ENCODE measurements at places on chromosomes 6 and 20. TPM values are rescaled to one million over a fixed set of nuclear protein-coding genes. Genes with fewer than 3 reads are reported as not detected.

DNA sequence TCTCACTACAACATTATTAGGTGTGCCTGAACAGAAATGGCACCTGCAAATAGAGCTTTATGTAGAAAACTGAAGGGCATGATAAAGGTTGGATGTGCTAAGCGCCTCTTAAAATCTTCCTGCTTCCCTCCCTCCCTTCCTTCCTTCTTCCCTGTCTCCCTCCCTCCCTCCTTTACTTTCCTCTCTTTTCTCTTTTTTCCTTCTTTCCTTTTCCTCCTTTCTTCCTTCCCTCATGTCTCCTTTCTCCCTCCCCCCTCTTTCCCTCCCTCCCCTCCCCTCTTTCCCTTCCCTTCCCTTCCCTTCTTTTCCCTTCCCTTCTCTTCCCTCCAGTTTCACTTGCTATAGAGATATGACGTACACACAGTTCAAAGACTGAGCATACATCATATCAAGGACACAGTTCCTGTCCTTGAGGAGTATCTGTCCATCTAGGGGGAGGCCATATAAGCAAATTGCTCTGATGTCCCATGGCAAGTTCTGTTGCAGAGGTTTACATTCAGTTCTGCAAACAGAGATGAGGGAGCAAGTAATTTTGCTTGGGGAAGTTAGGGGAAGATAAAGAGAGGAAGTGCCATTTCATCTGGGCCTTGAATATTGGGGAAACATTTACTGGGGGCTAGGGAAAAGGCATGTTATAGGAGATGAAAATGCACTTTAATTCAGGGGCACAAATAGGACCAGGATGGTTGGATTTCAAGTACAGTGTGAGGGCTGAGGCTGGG lies 79.0 kb upstream of the EEF1E1 start:
- DNase-seq: no peak

DNA sequence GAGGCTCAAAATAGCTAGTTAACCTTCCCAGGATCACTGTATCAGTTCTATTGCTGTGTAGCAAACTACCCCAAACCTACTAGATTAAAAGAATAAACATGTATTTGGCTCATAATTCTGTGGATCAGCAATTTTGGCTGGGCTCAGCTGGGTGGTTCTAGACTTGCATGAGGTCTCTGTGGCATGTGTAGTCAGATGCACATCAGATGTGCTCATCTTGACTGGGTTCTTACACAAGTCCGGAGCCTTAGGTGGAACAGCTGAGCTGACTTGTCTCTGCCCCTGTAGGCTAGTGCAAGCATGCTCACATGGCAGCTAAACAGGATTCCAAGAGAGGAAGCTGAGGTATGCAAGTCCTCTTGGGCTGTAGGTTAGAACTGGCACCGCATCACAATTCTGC lies 173.2 kb upstream of the PRND start:
- no peak for DNase-seq

GRCh38 chr6:3654898-3655297 lies 96.6 kb downstream of the PXDC1 start:
- DNase-seq: no peak

GRCh38 chr20:16433293-16433580 lies 140.0 kb downstream of the KIF16B start:
- no peak for DNase-seq

GRCh38 chr20:62069741-62070216 lies 4.1 kb upstream of the TAF4 start:
- peak; percentile 70 for DNase-seq

DNA sequence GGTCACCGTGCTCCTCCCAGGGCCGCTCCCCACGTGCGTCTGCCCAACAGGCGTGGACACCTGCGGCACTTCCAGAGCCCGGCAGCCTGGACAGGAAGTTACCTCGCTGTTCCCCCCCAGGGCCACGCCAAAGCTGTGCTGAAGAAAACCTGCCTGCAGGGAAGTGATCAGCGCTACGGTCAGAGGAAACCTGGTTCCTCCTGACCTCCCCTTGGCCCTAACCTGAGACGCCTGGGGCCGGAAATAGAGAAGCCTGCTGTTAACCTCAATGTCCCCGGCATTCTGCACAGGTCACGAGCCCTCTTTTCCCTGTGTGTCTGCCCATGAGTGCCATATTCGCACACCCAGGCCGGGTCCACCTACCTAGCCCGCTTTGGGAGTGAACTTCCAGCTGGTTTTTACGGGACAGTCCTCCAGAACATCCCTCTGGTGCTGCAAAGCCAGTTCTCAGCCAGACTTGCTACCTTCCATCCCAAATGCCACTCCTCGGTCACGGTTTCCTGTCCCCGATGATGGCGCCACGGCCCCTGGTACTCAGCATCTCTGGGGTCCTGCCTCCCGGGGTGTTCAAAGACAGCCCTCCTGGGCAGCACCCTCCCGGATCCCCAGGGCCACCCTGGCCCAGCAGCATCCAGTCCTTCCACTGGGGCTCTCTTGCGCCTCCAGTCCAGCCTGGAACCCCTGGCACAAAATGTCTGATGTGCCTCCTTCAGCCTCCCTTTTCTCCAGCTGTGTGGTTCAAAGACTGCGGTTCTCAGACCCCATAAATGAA lies 12.0 kb upstream of the IRF4 start:
- no peak for DNase-seq

- DNase-seq: no peak
These were observed 35.8 kb upstream of the BHLHE23 start for GRCh38 chr20:63042448-63043071.

GRCh38 chr6:84449220-84449619 lies 221.8 kb upstream of the CEP162 start:
- no peak for DNase-seq

- no peak for DNase-seq
These were observed 565.7 kb upstream of the BTBD3 start for GRCh38 chr20:11352041-11352440.

- no peak for DNase-seq
These were observed 1.1 kb upstream of the PRELID3B start for GRCh38 chr20:59043698-59044097.

- DNase-seq: no peak
These were observed 44.4 kb upstream of the CST5 start for GRCh38 chr20:23923891-23924435.

DNA sequence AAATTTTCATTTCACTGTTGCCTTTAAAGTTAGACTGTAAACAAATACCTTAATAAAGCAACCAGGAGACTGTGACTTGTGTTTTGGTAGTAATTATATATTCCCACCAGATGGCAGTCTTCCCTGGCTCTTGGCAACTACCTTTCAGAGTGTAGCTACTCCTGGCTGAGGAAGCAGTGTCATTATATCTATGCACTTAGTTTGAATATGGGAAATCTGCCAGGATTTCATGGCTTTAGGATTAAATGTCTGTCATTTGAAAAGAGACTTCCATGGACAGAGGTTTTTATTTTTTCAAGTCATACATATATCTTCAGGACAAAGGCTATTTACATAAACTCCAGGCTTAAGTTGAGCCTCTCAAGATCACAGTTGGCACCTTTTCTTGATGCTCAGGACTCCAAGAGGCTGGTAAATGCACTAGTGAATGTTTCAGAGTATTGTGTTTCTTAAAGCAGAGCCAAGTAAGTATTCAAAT lies 160.1 kb downstream of the C6orf58 start:
- DNase-seq: peak; percentile 25

GRCh38 chr6:3455569-3456394 lies 1.1 kb downstream of the SLC22A23 start:
- peak; percentile 18 for DNase-seq

- DNase-seq: no peak
These were observed 142.8 kb upstream of the PTPRK start for GRCh38 chr6:128663238-128663637.

DNA sequence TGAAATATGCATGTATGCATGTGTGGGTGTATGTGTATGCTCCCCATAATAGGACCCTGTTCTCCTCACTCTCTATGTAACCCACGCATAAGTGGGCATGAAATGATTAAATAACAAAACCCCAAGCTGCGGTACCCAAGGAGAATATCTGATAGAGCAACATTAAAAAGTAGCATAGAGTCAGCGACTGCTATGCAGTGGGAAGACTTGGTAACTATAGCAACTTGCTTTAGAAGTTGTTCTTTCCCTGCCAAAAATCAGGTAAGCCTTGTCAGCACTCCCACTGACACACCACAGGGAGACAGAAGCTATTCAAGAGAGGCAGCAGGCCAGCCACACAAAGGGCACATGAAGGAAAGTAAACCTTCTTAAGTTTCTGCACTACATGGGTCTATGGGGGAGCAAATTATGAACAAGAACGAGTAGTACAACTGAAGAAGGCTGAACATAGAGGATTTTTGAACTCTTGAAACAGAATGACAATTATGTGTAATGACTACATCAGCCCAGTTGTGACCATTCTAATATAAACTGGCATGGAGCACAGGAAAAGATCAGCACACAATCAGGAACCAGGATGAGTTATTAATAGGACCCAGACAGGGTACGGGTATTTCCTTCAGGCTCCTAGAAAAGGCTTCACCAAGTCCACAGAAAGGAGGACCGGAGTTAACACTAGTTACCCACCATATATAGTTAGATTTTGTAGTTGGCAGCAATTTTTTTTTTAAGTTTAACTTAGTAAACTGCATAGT lies 89.9 kb downstream of the GPR6 start:
- DNase-seq: no peak

DNA sequence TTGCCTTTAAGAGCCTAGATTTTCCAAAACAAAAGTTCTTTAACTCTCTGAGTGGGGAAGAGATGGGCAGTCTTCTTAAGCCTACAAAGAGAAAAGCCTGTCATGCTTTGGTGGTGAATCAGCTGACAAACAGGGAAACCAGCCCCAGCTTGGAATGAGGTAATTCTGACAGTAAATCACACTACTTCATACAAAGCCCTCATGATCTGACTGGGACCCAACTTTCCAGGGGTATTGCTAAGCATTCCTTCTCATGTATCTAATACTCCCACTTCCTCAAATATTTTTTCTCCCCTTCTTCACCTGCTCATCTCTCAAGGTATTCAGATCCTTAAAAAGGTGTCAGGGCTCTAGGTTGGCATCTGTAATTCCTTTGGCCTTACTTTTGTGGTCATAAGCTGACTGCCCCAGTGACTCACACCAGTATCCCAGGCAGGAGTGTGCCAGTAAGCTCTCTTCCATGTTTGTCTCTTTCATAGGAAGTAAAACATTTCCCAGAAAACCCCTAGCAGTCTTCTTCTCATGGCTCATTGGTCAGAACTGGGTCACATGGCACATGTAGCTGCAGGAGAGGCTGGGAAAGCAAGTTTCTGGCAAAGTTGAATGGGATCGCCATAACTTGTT lies 15.0 kb upstream of the TBC1D22B start:
- DNase-seq: peak; percentile 80

- DNase-seq: peak; percentile 62
These were observed 26.0 kb downstream of the PTGIS start for GRCh38 chr20:49541733-49542513.

GRCh38 chr6:21595285-21596144 lies 2.0 kb downstream of the SOX4 start:
- DNase-seq: peak; percentile 28

DNA sequence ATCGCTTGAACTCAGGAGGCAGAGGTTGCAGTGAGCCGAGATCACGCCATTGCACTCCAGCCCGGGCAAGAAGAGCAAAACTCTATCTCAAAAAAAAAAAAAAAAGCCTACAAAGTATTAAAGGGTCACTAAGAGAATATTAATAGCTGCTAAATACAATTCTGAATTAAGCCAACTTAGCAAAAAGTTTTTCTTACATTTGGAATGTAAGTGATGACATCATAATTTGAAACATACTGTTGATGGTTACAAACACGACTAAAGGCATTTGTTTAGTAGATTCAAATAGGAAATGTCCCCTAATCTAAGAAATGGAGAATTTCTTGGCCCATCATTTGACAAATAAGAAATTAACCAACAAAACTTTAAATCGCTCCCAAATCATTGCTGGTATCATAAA lies 282.8 kb downstream of the RNGTT start:
- no peak for DNase-seq

GRCh38 chr6:48111143-48111506 lies at the start of gene PTCHD4:
PTCHD4 (minus strand) TSS chr6:48111197; CDS start chr6:48068957, 42,240 bp downstream.
- DNase-seq: no peak

GRCh38 chr6:90097356-90097755 lies 199.3 kb downstream of the BACH2 start:
- DNase-seq: no peak

GRCh38 chr6:2560917-2561698 lies 189.6 kb downstream of the MYLK4 start:
- no peak for DNase-seq

DNA sequence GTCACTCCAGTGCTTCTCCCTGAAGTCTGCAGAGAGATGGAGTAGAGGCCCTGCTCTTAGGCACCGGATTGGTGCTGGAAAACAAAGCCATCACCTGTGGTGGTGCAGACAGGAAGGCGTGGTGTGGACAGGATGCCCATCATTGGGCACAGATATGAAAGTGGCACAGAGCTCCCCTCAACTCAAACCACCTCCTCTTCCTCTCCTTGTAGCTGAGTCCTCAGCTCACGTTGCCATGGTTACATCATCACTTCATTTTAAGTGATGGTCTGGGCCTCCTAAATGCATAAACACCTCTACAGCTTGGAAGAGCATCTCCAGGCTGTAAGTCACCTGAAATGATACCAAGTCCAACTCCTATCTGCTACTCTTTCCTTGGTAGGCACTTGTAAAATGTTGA lies 8.0 kb upstream of the RTF2 start:
- no peak for DNase-seq

DNA sequence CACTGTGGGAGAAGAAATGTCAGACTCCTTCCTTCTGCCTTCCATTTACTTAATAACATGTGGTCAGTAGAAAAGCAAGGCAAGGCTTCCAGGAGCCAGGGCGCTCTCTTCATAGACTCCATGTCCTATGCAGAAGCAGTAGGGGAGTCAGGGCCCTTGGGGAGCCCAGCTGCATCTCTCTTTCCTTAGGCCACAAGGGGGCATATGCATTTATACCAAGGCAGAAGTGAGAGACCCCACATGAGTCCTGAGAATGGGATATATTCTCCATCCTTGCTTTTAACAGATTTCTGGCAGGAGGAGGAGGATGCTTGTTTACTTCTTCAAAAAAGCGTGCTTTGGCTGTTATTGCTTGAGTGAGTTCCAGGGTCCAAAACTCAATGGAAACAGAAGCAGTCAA lies 198.5 kb downstream of the HIVEP2 start:
- peak; percentile 20 for DNase-seq

- DNase-seq: peak; percentile 53
These were observed 1.0 kb upstream of the VSTM2L start for GRCh38 chr20:37901654-37902503.

The LY6G6C gene
- not detected for total RNA-seq

The MYBL2 gene
- total RNA-seq: 1.6 TPM

The GPR6 gene
- not detected for total RNA-seq

The BICRAL gene
- total RNA-seq: 9.4 TPM

The TRIM10 gene
- total RNA-seq: not detected

The SLC35B2 gene
- total RNA-seq: 66.1 TPM

The CENPB gene
- 109 TPM for total RNA-seq

The MOCS1 gene
- 28.5 TPM for total RNA-seq

The FRMD1 gene
- total RNA-seq: not detected

The OPRM1 gene
- 0.19 TPM for total RNA-seq

The MPIG6B gene
- total RNA-seq: not detected

The PHACTR3 gene
- total RNA-seq: 0.42 TPM

Measured in adrenal gland (tissue), 19 donors.